CD4-positive, alpha-beta T cell treated with Interleukin-17A for 1 hour (primary cell): ENCODE measurements at places on chromosomes 16 and 17.

DNA sequence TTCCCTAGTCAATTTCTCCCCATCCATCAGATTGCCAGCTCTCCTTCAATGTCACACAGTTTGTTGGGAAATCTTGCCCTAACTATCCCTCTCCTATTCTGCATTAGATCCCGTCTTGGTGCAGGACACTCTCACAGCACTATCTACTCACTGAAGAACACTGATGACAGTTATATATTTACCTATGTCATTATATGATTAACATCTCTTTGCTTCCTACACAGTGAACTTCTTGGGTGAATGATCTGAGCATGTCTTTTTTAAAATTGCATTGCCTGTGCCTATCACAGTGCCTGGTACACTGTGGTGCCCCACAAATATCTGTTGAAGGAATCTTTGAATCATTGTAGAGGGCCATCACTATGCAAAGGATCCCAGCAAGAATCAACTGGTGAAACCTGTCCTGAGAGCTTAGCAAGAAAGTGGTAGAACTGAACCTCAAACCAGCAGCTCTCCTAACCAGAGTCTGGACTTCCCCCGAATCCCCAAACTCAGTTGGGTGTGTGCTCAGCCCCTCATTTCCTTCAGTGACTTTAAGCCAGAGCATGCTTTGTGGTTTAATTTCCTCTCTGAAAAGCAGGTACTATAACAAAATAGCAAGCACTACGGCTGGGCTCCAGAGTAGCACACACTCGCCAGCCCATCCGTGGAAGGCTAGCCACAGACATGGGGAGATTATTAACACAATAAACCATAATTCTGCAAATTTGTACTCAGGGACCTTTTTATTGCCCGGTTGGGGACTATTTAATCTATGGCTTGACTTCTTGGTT, 680.7 kb upstream of the SALL1 start:
- no peak for DNase-seq

- no peak for DNase-seq
These were observed 24.4 kb downstream of the TBX4 start for GRCh38 chr17:61476476-61477203.

DNA sequence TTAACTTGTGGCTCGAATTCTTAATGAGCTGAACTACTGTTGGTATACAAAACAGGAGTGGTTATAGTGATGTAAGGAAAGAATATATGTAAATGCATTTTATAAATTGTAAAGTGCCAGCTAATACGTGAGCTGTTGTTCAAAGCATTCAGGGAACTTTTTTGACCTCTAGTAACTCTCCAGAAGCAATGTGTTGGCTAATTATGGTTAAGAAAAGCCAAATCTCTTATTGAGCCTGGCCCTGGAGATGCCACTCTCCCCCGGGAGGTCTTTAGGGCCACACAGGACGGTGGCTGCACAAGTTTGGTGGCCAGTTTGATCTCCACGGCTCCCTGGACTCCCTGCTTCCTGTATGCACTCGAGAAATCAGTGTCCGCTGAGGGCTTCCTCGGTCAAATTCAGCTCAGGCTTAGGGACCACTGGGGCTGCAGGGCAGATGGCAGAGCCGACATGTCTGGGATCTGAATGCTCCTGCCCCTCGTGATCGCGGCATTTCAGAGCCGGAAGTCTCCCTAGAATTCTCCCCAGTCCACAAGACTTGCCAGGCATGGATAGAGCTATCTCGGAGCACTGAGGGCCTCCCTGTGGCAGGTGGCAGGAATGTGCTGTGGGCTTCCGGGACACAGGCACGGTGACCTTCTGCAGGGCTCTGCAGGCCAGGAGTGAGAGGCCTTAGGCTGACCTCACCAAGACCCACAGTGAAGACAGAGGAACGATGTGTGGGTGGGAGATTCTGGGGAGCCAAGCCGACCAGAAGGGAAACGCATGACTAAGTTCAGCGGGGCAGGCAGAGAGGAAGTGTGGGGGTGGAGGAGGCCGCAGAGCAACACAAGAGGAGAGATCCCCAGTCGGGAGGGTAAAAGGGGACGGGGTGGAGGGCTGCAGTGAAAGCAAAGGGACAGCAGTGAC, 18.6 kb upstream of the PITPNM3 start:
- peak; percentile 14 for DNase-seq

DNA sequence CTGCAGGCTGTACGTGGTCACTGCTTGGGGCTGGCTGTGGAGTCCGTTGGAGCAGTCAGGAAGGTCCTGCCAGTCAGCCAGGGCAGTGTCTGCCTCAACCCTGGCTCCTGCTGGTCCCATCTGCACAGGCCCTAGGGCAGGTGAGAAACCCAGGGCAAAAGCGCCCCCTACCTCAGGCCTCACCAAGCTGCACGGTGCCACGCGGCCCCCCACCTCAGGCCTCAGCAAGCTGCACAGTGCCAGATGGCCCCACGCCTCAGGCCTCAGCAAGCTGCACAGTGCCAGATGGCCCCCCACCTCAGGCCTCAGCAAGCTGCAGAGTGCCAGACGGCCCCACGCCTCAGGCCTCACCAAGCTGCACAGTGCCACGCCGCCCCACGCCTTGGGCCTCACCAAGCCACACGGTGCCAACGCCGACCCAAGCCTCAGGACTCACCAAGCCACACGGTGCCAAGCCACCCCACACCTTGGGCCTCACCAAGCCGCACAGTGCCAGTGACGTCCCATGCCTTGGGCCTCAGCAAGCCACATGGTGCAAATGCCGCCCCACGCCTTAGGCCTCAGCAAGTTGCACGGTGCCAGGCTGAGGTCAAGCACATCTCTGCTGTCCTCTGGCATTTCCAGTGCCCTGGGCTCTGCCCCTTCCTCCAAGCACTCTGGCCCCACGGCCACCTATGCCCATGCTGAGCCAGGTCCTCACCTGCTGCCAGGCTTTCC, 5.5 kb downstream of the TMEM204 start:
- DNase-seq, result peak; percentile 44

- DNase-seq, result no peak
These were observed 63.1 kb downstream of the USP22 start for GRCh38 chr17:20979792-20980083.

- no peak for DNase-seq
These were observed 3.2 kb downstream of the TPSG1 start for GRCh38 chr16:1221628-1222552.

DNA sequence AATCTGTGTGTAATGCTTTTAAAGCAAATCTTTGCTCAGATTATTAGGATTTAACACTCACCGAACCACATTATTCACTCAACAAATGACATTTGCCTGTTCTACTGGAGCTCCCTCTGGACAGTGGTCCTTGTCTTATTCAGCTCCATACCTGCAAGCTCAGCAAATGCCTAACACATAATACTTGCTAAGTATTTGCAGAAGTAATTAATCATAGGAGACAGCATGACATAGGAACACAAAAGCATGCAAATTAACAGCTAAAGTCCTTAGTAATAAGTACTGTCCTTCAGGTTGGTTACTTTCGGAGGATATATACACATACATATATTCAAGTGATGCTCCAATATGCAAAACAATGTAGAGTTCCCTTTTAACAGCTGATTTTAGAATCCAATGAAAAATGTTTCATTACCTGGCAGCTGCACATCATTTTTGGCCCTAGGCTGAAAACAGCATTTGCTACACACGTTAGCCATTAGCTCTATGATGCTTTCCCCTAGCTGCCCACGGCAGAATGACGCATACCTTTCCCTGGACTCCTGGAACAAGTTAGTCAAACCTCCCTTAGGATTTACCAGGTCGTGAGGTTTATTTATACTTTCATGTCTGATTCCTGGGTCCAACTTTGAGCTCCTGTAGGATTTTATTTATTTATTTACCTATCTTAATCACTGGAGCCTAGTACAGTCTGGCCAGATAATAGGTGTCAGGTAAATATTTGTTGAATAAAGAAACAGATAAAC, 8.6 kb downstream of the BRD7 start:
- no peak for DNase-seq

DNA sequence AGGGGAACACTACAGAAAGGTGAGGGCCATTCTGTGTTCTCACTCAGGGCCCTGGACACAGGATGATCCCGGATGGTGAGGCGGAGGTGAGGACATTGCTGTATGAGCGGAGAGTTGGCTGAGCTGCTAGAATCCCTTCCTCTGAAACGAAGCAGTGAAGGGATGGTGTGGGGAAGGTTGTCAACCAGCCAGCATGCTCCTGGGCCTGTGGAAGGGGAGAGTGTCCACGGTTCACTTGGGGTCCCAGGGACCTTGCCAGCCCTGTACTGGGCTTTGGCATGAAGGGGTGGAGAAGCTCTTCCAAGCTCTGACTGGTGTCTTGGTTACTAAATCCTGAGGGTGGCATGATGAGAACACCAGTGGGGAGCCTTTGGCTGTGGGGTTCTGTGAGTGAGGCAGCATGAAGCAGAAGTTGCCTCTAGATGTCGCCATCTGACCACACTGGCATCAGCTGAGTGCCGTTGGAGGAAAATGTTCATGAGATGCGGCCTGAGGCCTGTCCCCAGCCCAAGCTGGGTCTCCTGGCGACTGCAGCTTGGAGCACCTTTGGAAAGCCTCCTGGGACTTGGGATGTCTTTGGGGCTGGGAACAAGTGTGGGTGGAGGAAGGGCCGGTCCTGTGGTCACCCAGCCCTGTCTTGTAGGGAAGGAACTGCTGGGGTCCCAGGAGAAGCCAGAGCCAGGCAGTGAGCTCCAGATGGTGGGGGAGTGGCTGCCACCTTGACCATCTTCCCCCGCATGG, 14.8 kb downstream of the PDP2 start:
- DNase-seq, result peak; percentile 70

- no peak for DNase-seq
These were observed 3.4 kb downstream of the BHLHA9 start for GRCh38 chr17:1273492-1274244.
